GM12864 (cell line): ENCODE measurements at places on chromosomes 3 and 15.
A peak's percentile ranks its signal among the peaks of the same experiment; 100 is the strongest.

DNA sequence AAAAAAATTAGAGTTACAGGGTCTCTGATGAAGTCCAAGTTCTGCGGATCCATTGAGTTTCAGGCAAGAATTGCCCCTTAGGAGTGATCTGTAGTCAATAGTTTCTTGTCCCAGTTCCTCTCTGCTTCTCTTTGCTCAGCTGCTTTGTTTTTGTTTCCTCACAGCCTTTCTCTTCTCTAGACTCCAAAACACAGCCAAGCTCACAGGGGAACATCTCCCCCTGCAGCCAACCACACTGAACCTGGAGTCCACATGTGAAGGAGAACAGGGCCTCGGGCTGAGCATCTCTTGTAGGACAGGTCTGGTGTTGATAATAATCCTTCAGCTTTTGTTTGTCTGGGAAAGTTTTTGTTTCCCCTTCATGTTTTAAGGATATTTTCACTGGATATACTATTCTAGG, 202.6 kb upstream of the ATP10A start:
- no peak for DNase-seq

- DNase-seq, result no peak
These were observed 74.9 kb downstream of the FAM43A start for GRCh38 chr3:194760494-194761137.

- no peak for DNase-seq
These were observed 209.2 kb downstream of the NSUN3 start for GRCh38 chr3:94272016-94272415.

DNA sequence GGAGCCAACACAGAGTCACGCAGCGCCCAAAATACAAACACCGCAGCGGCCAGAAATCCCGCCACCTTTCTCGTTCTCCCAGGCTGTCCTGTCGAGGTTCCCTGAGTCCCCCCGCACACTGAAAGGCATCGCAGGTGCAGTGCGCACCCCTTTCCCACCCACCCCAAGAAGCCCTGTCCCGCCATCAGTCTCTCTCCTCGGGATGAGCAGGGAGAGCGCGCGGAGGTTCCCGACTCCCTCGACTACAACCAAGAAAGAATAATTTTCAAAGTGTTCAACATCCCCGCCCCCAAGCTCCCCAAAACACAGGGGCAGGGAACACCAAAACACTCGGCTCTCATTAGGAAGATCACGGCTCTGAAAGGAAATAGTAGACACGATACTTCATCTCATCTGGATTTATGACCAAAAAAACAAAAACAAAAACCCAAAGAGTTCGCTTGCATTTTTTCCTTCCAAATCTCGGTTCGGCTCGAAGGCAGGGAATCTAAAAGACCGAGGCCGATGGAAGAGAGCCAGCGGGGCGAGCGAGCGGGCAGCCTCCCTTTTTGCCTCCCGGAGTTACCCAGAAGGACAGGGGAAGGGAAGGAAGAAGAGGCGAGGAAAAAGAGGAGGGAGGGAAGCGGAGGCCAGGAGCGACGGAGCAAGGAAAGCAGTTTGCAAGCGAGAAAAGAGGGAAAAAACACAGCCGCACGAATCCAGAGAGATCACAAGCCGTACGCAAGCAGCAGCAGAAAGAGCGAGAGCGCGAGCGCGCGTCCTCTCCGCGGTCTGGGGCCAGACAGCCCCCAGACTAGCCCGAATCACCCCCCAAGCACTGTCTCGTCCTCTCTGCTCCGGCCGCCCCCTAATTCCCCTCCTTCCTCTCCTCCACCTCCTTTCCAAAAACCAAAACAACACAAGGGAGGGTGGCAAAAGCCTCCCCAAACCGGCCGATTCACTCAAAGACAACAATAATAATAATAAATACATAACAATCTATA, 808 bp downstream of the BCL6 start:
- no peak for DNase-seq

DNA sequence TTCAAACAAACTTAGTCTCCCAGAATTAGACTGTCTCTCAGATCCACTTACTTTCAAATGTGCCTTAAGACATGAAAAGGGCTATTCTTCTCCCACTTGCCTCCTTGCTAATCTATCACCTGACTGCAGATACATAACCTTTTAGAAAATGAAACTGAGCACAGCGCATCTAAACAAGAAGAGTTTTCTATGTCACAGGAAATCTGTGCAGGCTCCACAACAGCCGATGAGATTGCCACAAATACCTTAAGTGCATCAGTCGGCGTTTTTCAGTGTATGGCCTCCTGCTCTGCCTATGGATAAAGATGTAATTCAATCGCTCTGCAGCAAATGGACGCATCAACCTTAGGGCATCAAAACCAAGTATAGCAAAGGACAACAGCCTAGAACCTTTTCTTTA, 544.2 kb downstream of the FOXP1 start:
- DNase-seq, result no peak

DNA sequence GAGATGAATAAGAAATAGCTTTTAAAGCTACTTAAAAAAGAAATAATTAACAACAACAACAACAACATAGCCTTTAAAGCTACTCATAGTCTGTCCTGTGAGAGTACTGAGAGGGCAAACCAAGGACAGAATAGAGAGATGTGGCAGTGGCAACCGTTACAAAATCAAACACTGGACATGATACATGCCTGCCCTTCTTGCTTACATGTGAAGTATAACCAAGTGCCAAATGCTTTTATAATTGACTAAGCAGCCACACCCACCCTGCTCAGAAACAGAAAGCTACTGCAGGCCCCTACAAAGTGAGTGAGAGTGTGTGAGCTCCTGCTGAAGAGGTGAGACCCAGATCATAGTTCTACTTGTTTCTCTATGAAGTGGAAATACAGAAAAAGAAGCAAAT, 38.4 kb downstream of the NDUFB4 start:
- DNase-seq, result no peak

DNA sequence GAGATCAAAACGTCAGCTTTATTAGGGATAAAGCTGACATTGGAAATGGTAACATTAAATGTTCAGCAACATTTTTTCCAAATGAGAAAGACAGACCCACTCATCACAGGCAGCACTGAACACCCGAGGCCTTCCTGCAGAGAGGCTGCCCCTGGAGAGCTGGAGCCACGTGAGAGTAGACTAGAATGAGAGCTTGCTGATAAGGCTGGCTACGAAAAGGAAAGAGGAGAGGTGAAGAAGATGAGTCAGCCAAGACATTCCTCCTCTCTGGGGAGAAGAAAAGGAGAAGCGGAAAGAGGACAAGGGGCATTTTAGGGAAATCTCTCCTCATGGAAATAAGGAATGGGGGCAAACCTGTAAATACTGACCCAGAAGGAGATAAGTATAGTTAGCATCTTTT, 7.3 kb downstream of the CYP19A1 start:
- no peak for DNase-seq

DNA sequence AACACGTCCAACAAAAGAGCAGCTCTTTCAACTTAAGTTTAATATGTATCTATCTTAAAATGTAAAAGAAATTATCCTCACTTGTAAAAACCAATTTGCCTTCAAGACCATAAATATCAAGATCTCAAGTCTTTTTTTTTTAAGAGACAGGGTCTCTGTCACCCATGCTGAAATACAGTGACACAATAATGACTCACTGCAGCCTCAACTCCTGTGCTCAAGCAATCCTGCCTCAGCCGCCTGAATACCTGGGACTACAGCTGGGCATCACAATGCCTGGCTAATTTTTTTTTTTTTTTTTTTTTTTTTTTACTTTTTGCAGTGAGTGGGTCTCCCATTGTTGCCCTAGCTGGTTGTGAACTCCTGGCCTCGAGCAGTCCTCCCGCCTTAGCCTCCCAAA, 26.0 kb downstream of the ACAP2 start:
- no peak for DNase-seq

DNA sequence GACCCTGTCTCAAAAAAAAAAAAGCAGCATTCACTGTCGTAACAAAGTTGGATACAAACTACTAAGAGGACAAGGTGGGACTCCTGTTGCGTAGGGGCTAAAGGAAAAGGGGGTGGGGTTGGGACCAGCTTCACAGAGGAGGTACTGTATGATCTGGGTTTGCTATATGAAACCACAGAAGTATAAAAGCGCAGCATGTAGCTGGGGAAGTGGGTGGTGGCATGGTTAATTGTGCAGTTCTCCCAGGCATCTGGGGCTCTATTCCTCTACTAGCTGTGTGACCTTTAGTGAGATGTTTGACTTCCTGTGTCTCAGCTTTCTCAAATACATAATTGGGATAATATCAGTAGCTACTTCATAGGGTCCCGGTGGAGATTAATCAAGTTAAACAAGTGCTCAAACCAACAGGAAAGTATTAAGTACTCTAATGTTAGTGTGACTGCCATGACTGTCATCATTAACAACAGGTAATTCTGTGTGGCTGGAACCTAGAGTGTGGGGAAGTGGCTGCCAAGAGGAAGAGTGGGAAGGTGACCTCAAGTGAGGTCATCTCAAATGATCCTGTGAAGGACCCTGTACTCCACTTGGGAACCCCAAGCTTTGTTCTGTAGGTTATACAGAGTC, 11.5 kb downstream of the PARP16 start:
- no peak for DNase-seq

- peak; percentile 60 for DNase-seq
These were observed 8.0 kb upstream of the CCDC13 start for GRCh38 chr3:42780892-42781700.

- DNase-seq, result no peak
These were observed 1.2 kb upstream of the ZBTB20 start for GRCh38 chr3:115148142-115148790.

DNA sequence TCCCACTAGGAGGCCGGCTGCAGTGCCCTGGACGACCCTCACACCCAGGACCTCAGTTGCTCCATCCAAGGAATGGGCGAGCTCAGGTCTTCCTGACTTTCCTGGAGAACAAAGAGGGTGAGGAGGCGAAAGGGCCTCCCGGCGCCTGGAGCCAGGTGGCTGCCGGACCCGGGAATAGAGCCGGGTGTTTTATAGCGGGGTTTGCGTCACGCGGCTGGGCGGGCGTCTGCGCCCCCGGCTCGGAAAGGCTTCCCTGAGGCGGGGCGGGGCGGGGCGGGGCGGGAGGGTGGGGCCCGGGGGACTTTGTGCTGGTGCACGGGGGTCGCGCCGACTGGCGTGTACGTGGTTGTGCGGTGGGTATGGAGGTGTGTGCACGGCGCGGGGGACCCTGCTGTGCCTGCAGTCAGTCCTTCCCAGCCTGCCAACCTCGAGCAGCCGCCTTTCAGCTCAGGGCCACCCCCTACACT, 4.6 kb upstream of the PRKCD start:
- no peak for DNase-seq

GRCh38 chr3:150830094-150830681, 67.2 kb upstream of the SIAH2 start:
- DNase-seq, result no peak

- DNase-seq, result no peak
These were observed 28.6 kb upstream of the CYP11A1 start for GRCh38 chr15:74396146-74396438.

- no peak for DNase-seq
These were observed 50.6 kb upstream of the FAM174B start for GRCh38 chr15:92706201-92706600.

DNA sequence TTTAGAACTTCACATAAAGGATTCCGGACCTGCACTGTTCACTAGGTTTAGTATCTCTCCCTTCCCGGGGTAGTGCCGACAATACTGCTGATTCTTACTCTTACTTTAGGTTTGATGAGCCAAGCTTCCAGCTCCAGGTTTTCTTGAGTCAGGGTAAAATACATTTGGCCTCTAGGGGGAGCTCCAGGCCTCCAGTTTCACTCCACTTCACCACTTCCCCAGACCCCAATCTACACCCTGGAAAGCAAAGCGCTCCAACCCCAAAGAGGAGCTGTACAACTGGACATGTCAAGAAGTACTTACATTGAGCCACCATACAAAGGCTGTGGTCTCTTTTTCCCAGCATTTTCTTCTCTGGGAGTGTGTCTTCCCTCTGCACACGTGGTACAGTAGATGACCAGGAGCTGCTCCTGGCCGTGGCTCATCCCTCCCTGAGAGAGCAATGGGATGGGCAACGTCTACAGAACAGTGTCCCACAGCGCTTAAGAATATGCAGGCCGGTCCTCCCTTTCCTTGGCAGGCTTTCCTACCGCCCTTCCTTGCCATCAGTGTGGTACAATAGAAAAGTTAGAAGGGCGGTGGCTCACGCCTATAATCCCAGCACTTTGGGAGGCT, 93.9 kb upstream of the CCDC80 start:
- peak; percentile 49 for DNase-seq

- no peak for DNase-seq
These were observed 25.9 kb downstream of the TMCC1 start for GRCh38 chr3:129867506-129868124.

DNA sequence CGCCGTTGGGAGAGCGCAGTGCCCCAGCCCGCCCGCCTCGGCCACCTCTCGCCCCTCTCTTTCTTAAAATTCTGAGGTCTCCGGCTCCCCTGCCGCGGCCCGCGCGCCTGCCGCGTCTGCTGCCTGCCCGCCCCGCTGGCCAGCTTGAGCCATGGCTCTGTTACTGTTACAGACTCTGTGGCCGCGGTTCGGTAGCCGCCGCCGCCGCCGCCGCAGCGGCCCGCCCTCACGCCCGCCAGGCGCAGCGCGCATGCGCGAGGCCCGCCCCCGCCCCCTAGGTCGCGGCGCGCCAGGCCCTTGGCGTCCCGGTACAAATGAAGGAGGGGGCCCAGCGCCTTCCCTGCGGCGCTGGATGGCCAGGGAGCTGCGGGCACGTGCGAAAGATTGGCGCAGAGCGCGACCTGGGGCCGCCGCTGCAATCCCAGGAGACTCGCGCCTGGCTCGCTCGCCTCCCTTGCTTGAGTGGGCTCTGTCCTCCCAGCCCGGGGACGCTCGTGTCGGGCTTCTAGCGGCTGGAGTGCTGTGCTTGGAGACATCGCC, at the start of gene ONECUT1:
Gene ONECUT1, minus strand, starts transcription at position 168 of the 540 bp plus-strand sequence. CDS start 452 bp downstream, outside the sequence.
- DNase-seq, result no peak

DNA sequence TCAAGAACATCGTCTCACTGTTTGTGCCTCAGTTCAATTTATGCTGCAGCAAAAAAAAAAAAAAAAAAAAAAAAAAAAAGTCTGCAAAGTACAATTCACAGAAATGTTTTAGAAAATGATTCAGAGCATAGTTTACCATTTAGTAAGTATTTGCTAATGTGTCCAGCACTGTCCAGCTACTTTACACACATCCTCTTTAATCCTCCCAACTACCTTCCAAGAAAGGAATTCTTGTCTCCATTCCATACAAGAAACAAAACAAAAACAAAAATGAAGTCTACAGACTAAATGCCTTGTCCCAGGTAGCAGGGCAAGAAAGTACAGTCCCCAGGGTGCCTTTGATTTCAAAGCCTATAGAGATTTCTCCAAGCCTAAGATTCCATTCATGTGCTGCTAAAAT, 38.9 kb upstream of the SNTN start:
- DNase-seq, result no peak

DNA sequence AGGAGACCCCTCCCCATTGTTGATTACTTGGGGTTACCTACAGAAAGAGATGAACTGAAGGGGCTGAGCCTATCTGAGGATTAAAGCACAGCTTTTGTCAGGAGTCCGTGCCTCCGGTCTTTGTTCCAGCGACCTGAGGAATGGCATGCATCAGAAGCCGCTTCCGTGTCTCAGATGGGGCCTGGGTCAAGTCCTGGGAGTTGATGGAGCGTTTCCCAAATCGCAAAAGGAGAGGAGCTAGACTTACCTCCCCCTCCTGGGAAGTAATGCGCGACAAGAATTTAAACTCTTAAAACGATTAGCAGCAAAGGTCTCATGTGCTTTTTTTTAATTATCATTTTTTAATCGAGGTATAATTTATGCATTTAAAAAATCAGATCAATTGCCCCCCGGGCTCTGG, 983 bp upstream of the ALDH1A3 start:
- DNase-seq, result no peak
